ENCODE measurements at places on chromosomes 1 and 21.

GRCh38 chr1:80818211-80818610 lies 982.5 kb upstream of the ADGRL2 start:
- DNase-seq: no peak

DNA sequence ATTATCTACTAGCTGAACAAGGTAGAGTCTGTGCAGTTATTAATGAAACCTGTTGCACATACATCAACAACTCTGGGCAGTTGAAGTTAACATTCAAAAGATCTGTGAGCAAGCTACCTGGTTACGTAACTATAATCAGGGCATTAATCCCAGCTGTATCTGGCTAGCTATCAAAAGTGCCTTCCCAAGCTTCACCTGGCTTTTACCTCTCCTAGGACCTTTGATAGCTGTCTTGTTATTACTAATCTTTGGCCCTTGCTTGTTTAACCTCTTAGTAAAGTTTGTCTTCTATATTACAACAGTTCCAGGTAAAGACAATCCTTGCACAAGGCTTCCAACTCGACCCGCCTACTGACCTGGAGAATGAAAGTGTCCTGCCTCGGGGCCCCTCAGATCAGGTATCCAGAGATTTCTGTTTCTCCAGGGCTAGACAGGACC lies 29.6 kb upstream of the SLC6A9 start:
- no peak for DNase-seq

DNA sequence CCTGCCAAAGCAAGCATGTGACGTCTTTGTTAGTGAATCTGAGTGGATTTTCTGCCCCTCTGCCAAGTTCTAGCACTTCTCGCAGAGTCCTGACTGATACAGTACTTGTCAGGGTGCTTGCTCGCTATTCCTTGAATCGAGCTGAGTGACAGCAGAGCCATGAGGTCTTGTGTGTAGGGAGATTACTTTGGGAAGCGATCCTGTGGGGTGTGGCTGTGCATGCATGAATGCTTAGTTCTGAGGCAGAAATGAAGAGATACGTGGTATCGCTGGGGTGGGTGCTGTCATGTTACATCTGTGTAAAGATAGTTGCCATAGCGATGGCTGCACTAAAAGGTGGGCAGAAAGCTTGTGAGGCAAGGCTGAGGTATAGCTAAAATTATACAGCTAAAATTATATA lies 19.3 kb upstream of the DNAJC28 start:
- DNase-seq: no peak

DNA sequence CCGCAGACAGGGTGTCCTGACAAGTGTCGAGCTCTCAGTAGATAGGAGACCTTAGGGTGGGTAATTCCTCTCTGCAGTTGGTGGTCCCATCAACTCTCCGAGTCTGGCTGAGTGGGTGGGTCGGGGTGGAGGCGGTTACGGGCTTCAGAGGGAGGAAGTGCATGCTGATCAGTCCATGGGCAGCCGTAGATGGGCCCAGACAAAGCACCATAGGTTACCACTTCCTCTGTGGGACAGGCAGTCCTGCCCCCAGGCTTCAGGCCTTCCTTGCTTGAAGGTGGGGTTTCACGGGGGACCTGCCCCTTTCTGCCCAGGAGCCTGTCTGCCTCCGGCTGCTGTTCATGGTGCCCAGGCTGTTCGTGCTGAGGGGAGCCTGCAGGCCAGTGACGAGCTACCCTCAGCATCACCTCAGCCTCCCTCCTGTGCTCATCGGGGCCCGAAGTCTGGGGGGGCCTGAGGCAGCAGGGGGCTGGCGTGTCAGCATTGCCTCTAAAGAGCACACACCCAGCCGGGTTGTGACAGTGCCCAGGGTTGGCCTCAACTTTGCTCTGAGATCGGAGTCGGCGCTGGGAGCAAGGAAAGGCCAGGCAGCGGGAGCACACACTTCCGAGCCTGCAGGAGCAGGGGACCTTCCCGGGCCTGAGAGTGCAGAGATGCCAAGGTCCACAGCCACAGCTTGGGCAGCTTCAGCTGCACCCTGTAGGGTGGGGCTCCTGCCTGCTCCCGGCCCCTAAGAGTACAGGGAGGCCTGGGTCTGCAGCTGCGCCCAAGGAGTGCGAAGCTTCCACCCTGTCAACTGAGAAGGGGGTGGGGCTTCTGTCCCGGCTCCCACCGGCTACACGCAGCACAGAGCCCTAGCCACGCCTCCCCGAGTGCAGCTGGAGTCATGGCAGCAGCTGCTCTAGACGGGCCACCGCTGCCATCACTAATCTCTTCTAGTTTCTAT lies 225.4 kb upstream of the NRIP1 start:
- no peak for DNase-seq

DNA sequence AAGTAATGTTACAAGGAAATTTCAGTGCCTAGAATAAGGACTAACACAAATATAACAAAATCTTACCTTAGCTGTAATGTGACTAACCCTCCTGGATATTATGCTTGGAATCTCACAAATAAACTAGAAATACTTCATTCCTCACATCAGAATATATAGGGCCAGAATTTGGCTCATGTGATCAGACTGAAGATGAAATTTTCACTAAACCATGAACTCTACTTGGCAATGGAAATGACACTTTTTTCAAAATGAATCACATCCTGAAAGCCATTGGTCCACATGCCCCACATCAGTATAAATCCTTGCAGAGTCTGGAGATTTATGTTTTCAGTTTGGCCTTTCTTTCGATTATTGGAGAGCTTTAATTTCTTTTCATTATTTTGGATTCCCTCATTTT lies 227.8 kb downstream of the NRIP1 start:
- DNase-seq: no peak

GRCh38 chr1:37755951-37756560 lies 8.9 kb downstream of the EPHA10 start:
- DNase-seq: no peak

GRCh38 chr1:51952638-51953037 lies 37.9 kb downstream of the RAB3B start:
- DNase-seq: no peak

DNA sequence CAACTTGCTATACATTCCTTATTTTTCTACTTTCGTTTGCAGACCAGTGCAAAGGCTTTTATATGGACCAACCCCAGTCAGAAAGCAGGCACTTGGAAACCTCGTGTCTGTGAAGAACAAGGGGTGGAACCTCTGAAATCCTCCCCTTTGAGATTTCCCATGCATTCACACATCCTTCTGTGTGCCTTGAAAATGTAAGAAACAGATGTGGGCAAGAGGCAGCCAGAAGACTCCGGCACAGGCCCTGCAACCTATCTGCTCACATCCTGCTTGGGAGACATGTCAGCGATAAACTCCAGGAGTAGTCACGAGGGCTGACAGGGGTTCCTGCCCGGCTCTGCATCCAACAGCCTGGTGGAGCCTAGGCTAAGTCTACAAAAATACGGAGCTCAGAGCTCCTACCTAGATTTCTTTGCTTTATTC lies 42.5 kb downstream of the ETS2 start:
- DNase-seq: no peak

GRCh38 chr21:27268290-27268689 lies 301.4 kb upstream of the ADAMTS5 start:
- no peak for DNase-seq

- no peak for DNase-seq
Measured at GRCh38 chr1:20949871-20950590, 162.9 kb upstream of the HP1BP3 start.

DNA sequence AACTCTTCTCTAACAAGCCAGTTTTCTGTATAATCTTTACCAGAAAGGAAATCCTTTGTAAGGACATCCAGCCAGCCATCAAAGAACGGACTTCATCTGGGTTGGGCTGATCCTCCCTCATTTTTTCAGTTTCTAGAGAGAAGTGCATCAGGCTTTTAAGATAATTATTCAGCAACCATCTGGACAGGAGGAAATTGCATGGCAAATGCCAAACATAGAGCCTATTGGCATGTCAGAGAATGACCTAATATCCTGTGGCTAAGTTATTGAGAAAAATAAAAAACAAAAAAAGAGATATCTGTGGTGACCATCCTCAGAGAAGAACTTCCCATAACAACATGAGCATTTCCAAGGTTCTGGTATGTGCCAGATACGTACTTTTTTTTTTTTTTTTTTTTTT lies 74.9 kb upstream of the BEND5 start:
- peak; percentile 2 for DNase-seq

DNA sequence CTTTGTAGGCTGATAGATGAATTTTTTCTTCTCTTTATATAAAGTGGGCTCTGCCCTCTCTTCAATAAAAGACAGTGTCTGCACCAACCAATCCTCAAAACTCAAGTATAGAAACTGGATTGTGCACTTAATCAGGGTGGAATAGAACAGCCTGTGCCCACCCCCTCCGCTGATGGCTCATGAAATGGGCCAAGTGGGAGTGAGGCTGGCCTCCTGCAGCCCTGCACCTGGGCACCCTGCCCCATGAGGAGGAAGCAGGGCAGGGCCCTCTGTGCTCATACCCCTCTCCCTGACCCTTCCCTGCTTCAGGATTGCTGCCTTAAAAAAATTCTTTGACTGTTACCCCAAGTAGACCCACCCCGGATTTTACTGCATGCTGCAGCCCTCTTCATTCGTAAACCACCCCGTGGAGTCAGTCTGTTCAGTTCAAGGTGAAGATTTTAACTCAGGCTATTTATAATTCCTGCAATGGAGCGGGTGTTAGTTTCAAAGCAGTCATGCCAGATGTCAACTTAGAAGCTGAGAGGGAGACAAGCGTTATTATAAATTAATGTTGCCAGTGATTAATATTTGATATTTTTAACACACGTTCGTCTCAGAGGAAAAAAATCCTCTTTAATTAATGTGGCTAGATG lies 15.8 kb downstream of the PROK1 start:
- DNase-seq: no peak

DNA sequence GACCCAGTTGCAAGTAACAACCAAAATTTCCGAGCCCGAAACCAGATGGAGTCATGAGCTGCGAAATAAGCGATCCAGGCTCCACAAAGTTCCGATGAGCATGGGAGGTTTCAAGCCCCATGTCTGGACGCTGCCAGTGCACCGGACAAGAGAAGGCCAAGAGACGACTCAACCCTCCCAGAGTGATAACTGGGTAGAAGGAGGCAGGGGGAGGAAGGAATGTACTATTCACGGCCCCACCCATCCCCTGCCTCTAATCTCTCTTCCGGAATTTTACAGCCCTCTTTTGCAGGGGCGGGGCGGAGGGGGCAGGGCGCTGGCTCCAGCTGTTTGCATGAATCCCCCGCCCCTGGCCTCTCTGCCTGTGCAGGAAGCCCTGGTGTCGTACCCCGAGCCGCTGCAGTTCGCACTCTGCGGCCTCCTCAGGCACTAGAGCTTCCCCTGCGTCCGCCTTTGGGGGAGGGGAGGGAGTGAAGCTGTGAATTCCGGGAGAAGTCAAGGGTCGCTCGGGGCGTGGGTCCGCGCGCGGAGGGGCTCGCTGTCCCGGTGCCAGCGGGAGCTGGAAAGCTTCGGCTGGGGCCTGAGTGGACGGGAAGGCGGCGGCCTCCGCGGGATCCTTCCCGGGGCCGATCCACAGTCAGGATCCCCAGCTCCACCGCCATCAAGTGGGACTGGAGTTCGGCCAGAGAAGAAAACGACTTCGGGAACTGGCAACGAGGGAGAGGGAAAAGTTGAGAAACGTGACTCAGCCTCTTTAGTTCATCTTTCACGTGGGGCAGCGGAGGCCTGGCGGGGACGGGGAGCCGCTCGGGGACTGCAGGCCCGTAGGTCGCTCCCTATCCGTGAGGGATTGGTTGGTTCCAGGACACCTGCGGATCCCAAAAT lies 6.3 kb upstream of the PTP4A2 start:
- DNase-seq: no peak

- no peak for DNase-seq
Measured at GRCh38 chr1:182304218-182304617, 87.4 kb downstream of the GLUL start.

- no peak for DNase-seq
Measured at GRCh38 chr1:19411612-19412011, 73.7 kb downstream of the CAPZB start.

- DNase-seq: peak; percentile 14
Measured at GRCh38 chr1:19661721-19662228, 2.9 kb upstream of the HTR6 start.

GRCh38 chr1:65459397-65459768 lies 38.9 kb downstream of the LEPR start:
- DNase-seq: no peak

DNA sequence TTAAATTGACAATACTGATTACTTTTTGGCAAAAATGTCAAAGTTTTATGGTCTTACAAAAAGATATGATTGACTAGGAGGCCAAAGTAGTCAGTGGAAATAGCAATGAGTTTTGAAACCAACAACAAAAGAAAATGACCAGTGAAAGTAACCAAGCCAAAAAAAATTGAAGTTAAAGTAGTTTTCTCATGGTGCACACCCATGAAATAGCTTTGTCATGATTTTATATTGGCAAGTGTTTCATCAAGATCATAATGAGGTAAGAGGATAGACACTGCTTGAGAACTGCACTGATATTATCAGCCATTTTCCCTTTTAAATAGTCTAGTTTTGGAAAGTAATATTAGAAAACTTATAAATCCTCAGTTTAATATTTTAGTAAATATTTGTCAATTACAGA lies 206.2 kb upstream of the ADAMTS5 start:
- no peak for DNase-seq

DNA sequence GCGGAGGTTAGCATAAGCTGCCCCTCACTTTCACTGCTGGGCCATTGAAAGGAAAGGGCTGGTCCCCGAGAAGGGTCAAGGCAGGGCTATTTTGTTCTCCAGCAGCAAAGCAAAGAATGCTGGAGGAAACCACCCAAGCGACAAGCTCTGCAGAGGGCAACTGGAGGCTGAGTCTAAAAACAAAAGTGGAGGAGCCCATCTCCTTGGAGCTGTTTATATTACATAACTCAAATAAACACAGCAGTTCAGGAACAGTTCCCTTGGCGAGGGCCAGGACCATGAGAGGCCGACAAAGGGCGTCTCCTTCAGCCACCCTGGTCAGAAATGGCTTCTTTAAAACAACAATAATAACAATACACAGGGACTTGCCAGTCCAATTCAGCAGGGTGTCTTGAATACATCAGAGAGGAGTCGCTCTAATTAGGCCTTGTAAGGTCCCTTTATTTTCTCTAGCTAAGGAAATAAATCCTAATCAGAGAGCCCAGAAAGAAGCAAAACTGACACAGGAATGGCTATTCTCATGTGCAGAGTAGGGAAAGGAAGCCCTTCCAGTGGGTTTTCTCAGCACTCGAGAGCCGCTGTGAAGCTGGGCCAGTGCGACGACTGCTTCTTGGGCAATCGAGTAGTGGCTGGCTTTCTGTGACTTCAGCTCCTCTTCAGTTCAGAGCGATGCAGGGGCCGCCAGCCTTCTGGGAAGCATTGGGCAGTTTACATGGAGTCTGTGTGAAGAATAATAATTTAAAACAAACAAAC lies 57.0 kb upstream of the TARBP1 start:
- DNase-seq: no peak

- no peak for DNase-seq
Measured at GRCh38 chr1:67588178-67588855, 96.7 kb upstream of the GADD45A start.

- DNase-seq: no peak
Measured at GRCh38 chr1:204602111-204602579, 83.4 kb downstream of the LRRN2 start.

DNA sequence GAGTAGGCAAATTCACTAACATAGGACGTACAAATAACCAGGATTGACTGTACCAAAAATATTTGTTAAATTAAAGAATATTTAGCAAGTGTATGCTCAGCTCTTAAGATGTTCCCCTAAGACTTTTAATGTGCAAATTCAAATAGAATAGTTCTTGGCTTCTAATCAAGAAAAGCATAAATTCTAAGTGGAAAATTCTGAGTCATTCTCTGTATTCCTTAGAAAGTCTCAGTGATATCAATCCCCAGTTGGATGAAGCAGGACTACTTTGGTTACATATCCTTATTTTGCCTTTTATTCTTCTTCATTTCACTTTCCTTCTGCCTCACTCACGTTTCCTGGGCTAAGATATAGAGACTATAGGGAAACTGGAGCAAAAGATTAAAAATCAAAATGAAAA lies 130.2 kb downstream of the IFI44 start:
- no peak for DNase-seq
